Fibroblast of gingiva (primary cell): ENCODE measurements at places on chromosomes 4 and X.

DNA sequence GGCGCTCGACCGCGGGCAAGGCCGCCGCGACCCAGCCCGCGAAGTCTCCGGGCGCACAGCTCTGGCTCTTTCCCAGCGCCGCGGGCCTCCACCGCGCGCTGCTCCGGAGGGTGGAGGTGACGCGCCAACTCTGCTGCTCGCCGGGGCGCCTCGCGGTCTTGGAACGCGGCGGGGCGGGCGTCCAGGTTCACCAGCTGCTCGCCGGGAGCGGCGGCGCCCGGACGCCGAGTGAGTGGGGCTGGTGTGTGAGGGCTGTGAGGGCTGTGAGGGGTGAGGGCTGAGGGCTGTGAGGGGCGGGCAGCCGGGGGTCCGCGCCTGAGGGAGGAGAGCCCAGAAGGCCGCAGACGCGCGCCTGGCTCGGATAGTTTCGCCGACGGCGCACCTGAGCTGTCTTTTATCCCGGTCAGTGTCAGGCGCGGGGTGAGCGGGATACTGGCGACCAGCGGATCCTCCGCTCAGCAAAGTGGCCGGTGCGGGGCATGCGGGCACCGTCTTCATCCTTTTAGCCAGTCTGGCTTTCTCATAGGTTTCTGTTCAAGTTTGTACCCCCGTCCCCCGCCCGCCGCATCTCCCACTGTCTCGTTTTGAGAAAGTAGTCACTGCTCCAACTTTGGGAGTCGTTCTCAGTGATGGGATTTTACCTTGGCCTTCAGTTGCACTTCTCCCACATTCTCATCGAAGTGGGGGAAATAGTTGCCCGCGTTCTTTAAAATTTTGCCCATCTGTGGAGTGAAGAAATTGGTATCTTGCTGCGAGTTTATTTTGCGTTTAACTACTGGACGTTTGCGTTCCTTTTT is 586 bp downstream of the HERC5 start:
- DNase-seq = no peak

- no peak for DNase-seq
Observed at GRCh38 chrX:21721195-21721594, 36.7 kb downstream of the SMPX start.

GRCh38 chr4:183161630-183162029 is 62.6 kb downstream of the WWC2 start:
- no peak for DNase-seq

- no peak for DNase-seq
Observed at GRCh38 chr4:4425696-4426095, 38.8 kb downstream of the NSG1 start.

DNA sequence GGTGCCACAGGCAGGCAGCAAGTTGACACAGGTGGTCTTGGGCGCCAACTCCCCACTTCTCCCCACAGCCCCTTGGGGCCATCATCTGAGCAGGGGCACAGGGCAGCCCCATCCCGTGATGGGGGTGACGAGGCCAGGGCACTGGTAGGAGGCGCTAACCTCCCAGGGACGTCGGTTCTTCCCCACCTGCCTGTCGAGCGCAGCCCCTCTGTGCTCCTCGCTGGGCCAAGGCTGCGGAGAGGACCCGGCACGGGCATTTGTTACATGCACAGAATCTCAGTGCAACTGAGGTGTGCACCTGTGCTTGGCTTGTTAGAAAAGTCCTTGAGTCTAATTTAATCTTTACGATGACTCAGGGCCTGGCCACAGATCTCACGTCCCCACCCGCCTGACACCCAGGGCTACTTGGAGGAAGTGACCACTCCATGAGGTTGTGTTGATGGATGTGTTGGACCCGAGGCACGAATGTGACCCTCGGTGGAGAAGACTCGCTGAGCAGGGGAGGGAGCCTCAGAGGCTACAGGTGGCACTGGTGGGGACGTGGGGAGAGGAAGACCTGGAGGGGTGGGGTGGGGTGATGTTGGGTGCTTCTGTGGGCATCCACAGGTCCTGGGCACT is 3.1 kb upstream of the SH3TC1 start:
- no peak for DNase-seq

- no peak for DNase-seq
Observed at GRCh38 chr4:106624671-106625070, 256.1 kb upstream of the GIMD1 start.

- peak; percentile 38 for DNase-seq
Observed at GRCh38 chr4:53490161-53490956, 100.9 kb downstream of the LNX1 start.

DNA sequence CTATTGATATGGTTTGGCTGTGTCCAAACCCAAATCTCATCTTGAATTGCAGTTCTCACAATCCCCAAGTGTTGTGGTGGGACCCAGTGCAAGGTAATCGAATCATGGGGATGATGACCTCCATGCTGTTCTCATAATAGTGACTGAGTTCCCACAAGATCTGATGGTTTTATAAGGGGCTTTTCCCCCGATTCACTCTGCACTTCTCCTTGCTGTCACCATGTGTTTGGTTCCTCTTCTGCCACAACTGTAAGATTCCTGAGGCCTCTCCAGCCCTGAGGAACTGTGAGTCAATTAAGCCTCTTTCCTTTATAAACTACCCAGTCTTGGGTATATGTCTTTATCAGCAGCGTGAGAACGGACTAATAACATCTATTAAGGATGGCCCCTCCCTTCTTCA is 68.8 kb downstream of the FBXW7 start:
- no peak for DNase-seq

DNA sequence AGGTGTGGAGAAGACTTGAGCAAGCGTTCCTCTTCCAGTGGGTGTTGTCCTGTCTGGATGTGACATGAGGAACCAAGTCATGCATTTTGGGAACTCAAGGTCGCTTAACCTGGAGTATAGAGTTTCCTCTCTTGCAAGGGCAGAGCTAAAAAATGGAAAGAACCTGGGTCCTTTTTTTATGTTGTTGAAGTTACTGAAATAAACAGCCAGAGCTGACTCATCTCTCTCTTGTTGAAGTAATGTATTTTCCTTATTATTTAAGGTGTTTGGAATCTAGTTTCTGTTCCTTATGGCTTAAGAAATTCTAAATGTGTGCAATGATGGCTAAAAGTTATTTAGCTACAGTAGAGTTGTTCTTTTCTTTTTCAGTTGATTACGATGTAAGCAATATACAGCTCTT is 314.5 kb downstream of the CAMK2D start:
- no peak for DNase-seq

- DNase-seq = no peak
Observed at GRCh38 chrX:5015451-5015850, 1213.2 kb downstream of the NLGN4X start.

GRCh38 chrX:51507551-51507950 is 11.2 kb upstream of the NUDT11 start:
- no peak for DNase-seq

- DNase-seq = peak; percentile 12
Observed at GRCh38 chr4:20395160-20395773, 143.6 kb downstream of the SLIT2 start.

GRCh38 chr4:47538111-47538824 is 53.2 kb downstream of the ATP10D start:
- DNase-seq = no peak

GRCh38 chr4:97185233-97185632 is 958.0 kb downstream of the STPG2 start:
- no peak for DNase-seq

- DNase-seq = no peak
Observed at GRCh38 chr4:103915224-103915869, 195.6 kb upstream of the TACR3 start.

- DNase-seq = no peak
Observed at GRCh38 chrX:134368126-134368525, 91.8 kb upstream of the HPRT1 start.

DNA sequence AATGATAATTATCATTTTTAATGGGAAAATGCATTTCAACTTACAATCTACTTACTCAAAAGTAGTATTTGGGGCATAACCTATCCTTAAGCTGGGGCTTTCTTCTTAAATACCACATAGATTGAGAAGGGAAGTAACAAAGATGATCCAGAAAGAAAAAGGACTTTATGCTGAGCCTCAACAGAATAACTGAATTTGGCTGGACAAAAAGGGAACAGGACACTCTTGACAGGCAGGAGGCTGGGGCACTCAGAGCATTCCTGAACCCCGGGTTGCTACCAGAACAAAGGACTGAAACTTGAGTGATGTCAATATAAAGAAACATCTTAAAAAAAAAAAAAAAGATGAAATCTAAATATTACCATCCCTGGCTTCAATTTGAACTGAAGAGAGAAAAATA is 23.9 kb downstream of the RELL1 start:
- no peak for DNase-seq

DNA sequence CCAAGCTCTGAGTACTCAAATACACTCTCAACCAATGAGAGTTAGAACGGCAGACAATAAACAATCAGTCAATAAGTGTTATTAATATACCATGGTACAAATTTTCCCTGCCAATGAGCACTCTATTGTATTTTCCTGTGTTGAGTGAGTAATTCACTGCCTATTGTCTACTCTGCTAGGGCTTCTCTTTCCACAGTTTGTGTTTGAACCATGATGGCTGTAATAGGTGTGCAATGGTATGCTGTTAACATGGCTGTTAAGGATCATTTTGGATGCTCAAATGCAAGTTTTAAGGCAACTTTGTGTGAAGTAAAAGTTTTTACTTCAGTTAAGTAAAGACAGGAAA is 41.2 kb downstream of the RPS6KA3 start:
- no peak for DNase-seq

- no peak for DNase-seq
Observed at GRCh38 chr4:110680265-110680664, 57.4 kb upstream of the PITX2 start.
